ENCODE measurements at places on chromosomes 7 and 10.

GRCh38 chr7:74417419-74417971 lies 36.2 kb upstream of the GTF2IRD1 start:
- DNase-seq, result peak; percentile 82

DNA sequence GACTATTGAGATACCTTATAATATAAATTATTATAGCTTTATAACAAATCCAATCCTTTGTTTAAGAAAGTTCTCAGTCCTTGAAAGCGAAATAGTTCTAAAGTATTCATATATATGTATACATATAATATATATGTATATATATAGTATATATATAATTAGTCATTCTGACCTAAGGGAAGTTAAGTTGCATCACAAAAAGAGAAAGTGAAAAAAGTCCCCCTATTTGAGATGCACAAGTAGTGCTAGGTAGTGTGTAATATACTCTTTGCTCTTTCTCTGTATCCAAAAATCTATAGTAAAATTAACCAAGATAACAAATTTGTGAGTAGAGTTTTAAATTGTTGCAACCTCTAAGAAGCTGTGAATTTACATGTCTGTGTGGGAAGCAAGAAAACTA lies 13.3 kb upstream of the IFIT1B start:
- no peak for DNase-seq

DNA sequence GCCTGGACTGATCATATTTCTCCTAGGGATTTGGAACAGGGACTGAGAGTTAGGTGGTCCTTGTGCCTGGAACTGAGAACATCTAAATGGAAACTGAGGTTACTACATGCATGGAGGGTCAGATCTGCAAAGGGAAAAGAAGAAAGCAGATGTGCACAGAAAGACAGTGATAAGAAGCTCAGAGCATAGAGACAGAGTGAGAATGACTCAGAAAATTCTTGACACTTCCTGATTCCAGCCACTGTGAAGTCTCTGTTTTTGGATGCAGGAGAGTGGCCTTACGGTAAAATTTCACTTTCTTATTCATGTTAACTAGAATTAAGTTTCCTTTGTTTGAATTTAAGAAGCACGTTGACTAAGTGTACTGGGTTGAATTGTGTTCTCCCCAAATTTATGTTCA lies 241.7 kb downstream of the TMEM26 start:
- DNase-seq, result no peak

DNA sequence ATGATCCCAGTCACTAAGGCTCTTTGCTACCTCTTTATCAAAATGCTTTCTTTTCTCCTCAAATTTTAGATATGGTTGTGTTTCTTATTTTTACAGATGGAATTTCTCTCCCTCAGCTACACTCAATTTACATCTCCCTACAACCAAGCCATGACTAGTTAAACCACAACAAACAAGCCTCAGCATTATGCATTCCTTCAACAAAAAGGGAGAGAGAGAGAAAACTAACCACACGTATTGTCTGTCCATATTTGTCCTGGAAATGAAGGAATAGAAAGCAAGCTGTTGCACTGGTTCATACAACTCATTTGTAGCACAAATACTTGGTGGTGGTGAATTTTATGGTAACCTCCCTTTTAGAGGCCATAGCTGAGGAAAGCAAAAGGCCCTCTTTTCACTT lies 286.4 kb downstream of the AHR start:
- no peak for DNase-seq

DNA sequence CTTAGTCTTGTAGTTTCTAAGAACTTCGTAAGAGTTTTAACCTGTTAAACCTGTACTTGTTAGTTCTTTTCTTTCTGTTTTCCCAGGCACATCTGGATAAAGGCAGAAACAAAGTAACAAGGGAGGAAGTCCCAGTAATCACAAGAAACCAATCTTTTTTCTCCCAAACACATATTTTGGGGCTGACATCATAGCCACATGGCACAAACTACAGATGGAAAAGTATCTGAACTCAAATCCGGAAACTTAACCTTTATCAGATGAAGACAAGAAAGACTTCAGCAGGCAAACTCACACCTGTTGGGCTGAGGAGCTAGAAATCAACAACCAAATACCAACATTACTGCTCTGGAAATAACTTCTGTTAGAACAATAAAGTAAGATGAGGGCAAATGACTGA lies 67.1 kb downstream of the CUBN start:
- no peak for DNase-seq

GRCh38 chr7:36784991-36785940 lies 61.0 kb upstream of the AOAH start:
- DNase-seq, result no peak

DNA sequence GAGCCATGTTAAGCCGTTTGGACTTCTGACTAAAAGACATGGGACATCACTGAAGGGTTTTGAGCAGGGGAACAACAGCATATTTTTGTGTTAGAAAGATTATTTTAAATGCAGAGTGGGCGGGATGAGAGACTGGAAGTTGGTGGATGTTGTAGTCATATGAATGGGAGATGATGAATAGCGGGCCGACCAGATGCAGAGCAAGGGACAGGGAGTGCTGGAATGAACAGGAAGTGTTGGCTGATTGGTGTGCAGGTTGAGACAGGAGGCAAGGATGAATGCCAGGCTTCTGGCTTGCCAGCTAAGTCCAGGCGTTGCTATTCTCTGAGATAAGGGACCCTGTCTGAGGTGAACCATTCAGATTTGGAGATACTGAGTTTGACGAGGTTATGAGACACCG lies 38.0 kb downstream of the GAD2 start:
- DNase-seq, result no peak

Measured in HuH-7.5 (cell line).